ENCODE measurements at places on chromosomes 1 and 21. TPM values are rescaled to one million over a fixed set of nuclear protein-coding genes. Genes with fewer than 3 reads are reported as not detected.

The TEX38 gene
- not detected for total RNA-seq

The EXTL1 gene
- 12.3 TPM for total RNA-seq

The UBL4B gene
- total RNA-seq: not detected

The SGIP1 gene
- 0.60 TPM for total RNA-seq

The LAD1 gene
- 6.4 TPM for total RNA-seq

The KDF1 gene
- not detected for total RNA-seq

The PTGFR gene
- 0.91 TPM for total RNA-seq

The SMCP gene
- not detected for total RNA-seq

The LRRC53 gene
- not detected for total RNA-seq

The ORC1 gene
- total RNA-seq: 26.4 TPM

The AMY1A gene
- total RNA-seq: not detected

The A3GALT2 gene
- total RNA-seq: 1.1 TPM

The OR2T2 gene
- not detected for total RNA-seq

The CACNA1S gene
- 0.08 TPM for total RNA-seq

The TCEA3 gene
- total RNA-seq: 1.4 TPM

The CYP2J2 gene
- 0.61 TPM for total RNA-seq

The HTR1D gene
- 0.23 TPM for total RNA-seq
